SHP77 treated with DMSO at 0.1 percent for 48 hours (cell line): ENCODE measurements at places on chromosomes 7 and 10.

DNA sequence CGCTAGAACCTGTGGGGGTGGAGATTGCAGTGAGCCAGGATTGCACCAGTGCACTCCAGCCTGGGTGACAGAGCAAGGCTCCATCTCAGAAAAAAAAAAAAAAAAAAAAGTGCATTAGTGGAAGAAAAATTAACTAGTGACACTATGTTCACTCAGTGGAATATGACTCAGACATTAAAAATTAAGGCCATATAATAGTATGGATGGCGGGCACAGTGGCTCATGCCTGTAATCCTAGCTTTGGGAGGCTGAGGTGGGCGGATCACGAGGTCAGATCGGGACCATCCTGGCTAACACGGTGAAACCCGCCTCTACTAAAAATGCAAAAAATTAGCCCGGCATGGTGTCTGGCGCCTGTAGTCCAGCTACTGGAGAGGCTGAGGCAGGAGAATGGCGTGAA lies 3.4 kb downstream of the PHYH start:
- no peak for DNase-seq

DNA sequence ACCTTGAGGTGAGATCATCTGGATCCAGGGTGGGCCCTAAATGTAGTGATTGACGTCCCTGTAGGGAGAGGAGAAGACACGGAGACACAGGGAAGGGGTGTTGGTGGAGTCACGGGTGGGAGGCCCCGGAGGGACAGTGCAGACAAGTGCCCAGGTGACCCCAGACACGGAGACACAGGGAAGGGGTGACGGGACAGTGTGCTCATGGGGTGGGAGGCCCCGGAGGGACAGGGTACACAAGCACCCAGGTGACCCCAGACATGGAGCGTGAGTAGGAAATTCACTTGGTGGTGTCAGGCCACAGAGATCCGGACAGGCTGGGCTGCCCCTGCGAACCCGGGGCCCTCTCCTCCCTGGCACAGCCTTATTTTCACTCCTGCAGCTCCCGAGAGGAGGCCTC lies 176.9 kb downstream of the PTPRN2 start:
- DNase-seq = no peak

DNA sequence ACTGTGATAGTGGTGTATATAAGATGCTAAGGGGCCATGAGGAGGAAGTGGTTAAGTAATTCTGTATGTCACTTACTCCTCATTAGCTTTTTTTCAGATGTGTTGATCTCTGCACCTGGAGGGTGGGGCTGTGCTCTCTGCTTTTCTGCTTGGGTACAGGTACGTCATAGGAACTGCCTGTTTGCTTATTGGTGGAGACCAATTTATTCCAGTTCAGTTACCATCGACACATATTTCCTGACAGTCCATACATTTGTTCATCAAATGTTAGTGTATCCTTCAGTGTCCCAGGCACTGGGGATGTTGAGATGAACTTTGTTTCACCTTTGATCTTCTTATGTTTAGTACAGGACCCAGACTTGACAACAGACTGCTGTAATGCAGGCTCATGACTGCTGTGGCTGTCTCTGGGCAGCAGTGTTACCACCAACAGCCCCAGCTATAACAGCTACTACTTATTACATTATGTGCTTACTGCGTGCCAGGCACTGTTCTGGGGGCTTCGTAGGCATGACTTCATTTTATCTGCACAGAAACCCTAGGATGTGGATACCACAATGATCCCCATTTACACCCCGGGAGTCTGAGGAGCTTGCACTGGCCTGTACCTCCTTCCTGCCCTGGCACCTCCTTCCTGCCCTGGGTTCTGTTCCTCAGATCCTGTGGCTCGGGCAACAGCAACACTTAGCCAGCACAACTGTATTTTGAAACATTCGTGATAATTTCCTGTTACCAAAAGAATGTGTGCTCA lies 87.4 kb downstream of the BUB3 start:
- DNase-seq = no peak

GRCh38 chr7:96484091-96484490 lies 162.2 kb upstream of the SLC25A13 start:
- DNase-seq = no peak

DNA sequence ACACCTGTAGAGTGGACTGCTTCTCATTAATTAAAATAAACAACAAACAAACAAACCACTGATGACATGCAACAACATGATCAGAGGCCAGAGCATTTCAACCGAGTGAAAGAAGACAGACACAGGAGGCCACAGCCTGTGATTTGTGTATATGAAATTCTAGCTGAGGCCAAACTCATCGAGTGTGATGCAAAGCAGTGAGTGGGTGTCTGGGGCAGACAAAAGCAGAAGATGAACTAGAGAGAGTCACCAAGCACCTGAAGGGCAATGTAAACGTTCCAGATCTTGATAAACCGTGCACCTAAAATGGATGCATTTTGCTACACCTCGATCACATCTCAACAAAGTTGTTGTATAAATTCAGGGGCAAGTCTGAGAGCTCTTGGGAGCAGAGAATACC lies 108.4 kb downstream of the KLF6 start:
- no peak for DNase-seq

DNA sequence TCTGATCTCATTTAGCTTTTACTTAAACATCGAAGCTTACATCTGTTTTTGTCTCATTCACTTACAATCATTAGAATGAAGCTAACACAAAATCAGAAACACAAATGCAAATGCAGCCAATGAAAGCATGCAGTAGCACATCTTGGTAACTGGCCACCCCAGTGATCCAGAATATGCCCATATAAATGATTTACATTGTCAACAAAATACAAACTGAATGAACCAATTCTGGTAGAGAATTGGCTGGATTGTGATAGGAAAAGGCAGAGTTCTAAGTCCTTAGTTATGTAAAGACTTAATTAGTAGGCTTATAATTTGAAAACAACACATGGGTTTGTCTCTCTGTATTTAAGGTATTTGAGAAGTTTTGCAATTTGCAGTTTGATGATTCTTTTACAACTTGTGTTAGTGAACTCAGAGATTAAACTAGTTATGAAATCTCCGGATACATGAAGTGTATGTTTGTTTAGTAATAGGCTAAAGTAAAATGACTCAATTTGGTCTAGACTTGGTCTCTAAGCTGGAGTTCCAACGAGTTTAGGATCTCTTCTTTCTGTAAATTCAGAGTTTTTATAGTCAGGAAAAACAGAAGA lies 21.2 kb downstream of the TECTB start:
- DNase-seq = no peak

- no peak for DNase-seq
Measured at GRCh38 chr10:132363921-132364593, 32.1 kb downstream of the LRRC27 start.

DNA sequence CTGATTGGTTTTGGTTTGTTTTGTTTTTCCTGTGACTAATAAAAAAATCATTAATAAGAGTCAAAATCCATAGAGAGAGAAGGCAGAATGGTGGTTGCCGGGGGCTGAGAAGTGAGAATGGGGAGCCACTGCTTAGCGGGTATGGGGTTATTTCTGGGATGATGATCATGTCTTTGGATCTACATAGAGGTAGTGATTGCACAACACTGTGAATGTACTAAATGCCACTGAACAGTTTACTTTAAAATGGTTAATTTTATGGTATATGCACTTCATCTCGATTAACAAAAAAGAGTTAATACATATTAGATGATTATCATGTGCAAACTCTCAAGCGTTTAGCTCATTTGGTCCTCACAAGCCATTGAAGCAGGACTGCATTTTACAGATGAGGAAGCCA lies 342.9 kb downstream of the ELMO1 start:
- no peak for DNase-seq

DNA sequence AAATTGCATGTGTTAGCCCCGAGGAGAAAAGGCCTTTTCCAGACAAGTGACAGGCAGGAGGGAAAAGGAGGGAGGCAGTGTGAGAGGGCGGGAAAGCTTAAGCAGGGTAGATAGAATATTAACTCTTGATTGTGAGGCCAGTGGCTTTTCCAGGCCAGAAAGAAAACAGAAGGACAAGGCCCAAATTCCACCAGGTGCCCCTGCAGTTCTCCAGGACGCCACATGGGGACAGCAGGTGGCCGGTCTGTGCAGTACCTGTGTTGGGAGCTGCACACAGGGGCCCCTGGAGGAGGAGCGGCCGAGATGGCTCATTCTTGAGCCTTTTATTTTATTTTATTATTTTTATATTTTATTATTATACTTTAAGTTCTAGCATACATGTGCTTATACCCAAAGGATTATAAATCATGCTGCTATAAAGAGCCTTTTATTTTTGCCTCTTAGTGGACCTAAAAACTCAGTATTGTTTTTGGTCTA lies 141.3 kb upstream of the KLF14 start:
- peak; percentile 14 for DNase-seq

DNA sequence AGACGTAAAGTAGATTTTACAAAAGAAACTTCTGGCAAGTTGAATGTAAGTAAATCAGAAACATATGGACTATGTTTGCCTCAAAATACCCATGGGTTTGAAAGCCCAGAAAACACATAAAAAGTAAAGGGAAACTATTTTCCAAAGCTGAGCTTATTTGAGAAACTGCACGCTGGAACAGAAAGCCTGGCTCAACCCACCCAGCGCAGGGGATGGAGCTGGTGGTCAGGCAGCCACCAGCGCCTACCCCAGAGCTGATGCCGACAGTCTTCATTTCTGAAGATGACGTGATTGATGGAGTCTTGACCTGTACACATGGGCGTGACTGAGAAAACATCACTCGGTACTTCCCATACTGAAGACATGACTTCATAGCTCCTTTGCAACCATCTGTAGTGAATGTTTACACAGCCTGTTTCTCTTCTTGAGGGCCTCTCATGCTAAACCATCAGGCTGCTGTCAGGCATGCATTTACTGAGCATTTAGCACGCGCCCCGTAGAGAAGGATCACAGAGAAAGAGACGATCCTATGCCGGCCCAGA lies 232.6 kb upstream of the AUTS2 start:
- peak; percentile 5 for DNase-seq

DNA sequence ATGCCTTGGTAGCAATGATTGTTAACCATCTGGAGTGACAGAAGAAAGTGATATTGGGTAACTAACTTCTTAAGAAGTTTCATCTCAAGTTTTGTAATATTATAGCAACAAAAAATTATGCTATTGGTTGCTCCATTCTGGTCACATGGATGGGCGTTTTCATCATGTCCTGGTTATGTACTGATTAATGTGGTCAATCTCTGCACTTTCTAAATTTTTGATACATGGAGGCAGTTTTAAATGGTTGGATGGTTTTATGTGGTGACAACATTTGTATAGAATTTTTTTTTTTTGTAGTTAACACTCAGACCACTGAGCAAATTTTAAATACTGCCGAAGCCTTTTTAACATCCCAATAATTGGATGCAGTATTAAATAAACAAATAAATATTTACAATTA lies 55.2 kb upstream of the CCAR1 start:
- DNase-seq = no peak

- no peak for DNase-seq
Measured at GRCh38 chr7:24715171-24715570, 42.1 kb downstream of the GSDME start.

DNA sequence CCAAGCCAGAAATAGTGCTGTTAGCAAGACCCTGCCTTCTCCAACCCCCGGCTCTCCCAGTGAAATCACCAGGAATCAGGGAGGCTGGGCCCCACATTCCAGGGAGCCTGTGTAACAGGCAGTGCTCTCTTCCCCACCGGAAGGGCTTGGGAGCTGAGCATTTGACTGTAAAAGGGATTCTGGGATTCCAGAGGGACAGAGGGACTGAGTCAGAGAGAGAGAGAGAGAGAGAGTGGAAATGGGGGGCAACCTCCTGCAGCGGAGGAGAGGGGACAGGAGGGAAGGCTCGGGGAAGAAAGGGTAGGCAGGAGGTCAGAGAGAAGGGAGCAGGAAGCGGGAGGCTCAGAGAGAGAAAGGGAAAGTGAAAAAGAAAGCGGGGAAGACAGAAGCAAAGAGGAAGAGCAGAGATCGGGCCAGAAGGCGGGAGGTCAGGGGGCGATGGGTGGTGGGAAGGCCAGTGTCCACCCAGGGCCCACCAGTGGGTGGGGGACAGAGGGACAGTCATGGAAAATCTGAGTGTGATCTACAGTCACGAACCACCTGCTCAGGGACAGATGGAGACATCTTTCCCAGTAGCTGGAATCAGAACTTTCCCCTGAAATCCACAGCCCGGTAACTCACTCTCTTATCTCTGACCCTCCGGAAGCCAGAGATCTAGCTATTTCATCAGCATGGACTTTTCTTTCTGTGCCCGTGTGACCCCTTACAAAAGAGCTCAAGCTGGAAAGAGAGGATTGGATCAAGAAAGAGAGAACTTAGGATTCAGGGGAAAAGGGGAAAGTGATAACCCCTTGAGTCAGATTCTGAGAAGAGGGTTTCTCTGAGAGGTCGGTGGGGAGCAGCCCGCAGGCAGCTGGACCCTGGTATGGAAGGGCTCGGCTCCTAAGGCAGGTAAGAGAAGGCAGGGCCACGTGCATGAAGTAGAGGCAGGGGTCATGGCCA lies 4.6 kb upstream of the SERPINE1 start:
- DNase-seq = no peak

DNA sequence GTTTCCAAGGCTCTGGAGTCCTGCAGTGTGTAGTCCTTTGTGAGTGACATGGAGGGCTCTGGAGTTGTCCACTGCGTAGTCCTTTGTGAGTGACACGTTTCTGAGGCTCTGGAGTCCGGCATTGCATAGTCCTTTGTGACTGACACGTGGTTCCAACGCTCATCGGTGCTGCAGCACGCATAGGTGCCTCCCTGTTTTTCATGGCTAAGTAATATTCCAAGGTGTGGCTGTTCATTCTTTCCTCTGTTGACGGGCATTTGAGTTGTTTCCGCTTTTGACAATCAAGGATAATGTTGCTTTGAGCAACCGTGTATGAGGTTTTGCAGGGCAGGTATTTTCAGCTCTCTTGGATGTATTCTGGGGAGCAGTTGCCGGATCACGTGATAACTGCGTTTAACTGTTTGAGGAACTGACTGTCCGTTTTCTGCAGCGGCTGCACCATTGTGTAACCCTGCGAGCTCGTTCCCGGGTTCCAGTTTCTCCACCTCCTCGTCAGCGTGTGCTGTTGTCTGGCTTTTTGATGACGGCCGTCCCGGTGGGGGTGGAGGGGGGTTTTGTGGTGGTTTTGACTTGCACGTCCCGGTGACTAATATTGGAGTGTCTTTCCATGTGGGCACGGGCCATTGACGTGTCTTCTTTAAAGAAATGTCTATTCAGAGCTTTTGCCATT lies 21.1 kb downstream of the FAM20C start:
- DNase-seq = no peak
